IPS DF 6.9 (cell line): ENCODE measurements at places on chromosomes 3 and 15.

DNA sequence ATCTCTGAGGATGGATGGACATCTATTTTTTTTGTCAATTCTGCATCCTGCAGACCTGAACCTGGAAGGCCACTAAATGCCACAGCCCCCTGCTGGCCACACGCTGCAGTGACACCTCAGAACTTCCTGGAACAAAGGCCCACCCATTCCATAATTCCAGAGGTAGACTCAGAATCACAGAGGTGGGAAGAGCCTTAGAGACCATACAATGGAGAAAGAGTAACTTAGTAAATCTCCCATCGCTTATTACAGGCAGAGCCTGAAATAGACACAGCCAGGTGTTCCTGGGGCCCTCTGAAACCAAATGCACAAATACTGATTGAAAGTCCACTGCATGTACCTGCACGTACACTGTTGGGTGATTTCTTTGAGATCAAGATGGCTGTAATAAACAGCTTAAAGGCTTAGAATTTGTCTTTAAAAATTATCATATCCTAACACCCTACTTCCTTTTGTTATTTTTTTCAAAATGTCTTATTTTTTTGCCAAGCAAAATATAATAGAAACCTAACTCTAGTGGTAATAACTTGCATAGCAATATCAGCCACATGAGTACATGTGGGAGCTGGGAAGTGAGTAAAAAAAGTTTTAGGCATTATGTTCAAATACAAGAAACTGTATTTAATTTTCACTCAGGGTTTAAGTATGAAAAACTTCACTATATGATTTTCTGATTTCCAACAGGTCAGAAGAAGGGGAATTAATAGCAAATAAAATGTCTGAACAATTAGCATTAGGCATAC lies 62.7 kb downstream of the EOMES start:
- peak; percentile 37 for DNase-seq

GRCh38 chr15:41017066-41017735 lies 63.9 kb downstream of the CHAC1 start:
- DNase-seq: no peak

GRCh38 chr15:76217029-76217881 lies 94.0 kb downstream of the ETFA start:
- no peak for DNase-seq

DNA sequence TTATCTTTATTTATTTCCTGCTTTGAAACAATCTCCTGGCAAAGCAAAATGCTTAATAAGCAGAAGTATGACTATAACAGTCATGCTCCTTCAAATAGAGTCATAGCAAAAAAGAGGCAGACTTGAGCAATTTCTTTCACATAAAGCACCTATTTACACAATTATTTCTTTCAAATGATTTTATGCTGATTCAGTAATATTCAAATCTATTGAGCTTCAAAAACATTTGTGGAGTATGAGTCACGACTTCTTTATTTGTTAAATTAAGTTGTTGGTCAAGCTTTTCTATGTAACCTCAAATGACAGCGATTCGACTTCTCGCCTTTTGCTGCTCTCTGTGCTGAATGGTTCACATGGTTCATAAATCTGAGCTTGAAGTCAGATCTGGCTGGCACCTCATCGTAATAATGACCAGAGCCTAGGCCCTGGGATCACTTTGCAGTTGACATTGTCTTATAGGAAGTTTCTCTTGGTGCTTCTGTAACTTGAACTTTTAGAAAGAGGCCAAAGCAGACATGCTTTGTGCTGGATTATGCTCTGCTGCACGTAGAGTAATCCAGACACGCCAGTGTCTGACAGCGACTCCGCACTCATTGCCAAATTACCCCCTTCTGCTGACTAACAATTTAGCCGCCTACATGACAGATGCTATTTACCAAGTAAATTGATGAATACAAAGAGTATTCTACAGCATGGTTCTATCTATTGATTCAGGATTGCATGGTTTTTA lies 139.0 kb downstream of the MCTP2 start:
- DNase-seq: no peak
